ENCODE measurements at places on chromosomes 5 and 9.

DNA sequence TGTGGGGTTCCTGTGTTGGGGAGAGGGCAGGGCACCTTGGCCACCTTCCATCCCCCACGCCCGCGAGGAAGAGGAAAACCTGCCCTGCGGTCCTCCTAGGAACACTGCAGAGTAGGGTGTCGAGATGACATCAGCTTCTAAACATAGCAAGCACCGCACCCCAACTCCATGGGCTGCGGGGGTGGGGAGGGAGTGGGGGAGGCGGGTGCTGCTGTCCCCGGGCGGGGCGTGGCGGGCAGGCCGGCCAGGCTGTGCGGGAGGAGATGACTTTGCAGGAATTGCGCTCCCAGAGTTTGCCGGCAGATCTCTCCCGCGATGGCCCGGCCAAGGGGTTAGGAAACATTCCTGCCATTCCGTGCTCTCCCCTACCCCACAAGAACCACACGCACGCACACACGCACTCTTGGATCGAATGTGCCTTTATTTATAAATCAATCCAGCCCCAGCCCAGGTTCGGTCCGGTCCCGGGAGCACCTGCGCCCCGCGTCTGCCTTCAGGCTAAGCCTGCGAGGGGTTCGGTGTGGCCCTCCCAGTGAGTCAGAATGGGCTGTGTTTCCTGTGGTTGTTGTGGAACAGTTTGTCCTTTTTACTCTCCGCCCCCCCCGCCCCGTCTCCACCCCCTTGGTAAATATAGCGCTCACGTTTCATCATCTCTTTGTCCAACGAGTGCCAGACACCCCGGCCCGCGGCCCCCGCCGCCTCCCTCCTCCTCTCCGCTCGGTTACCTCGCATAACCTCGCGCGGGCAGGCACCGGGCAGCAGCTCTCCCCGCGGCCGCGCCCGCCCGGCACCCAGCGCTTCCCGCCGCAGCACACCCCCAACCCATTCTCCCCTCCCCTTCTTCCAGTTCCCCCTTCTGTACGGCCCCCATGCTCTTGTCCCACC, 5.3 kb upstream of the KLF9 start:
- peak; percentile 86 for DNase-seq

- no peak for DNase-seq
These were observed 304.7 kb downstream of the KIAA0825 start for GRCh38 chr5:94313696-94314095.

DNA sequence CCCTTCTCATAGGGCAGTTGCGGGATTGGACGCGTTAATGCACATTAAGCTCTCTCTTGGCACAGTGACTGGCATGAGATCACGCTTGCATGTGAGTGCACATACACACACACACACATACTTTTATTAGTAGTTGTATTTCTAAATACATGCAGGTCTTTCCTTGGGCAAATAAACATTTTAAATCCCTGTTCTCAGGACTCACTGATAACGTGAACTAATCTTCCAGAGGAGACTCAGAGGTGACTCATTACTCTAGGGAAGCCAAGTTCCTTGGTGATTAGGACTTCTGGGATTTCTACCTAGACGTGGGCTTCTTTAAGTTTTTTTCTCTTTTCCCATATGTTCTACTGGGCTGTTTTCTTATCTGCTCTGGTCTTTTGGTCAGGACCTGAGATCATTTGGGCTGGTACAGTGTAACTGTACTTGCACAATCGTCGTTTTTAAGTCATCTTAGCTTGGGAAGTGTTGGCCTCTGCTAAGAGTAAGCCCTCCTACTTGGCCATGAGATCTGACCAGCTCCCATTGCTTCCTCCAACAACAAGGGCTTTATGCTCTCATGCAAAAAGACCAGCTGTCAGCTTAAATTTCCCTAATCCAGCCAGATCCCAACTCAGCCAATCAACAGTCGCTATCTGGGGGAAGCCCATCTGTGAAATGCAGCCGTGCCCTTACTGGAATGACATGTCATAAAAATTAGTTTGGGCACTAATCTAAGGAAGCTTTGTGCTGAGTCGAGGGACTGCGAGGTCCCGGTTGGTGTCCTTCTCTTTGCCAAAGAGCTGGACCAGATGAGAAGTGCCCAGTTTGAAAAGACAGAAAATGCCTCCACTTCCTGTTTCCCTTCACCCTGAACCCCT, 176.4 kb upstream of the ANKRD55 start:
- no peak for DNase-seq

- DNase-seq, result no peak
These were observed 530.5 kb upstream of the TLE4 start for GRCh38 chr9:79041266-79041665.

GRCh38 chr5:27773166-27773565, 734.8 kb upstream of the CDH9 start:
- no peak for DNase-seq

GRCh38 chr5:130975847-130976246, 189.2 kb downstream of the HINT1 start:
- DNase-seq, result no peak

Data from stimulated activated CD8-positive, alpha-beta memory T cell treated with anti-CD3 and anti-CD28 coated beads, Interleukin-4, amount 100 ng/mL, for 48 hours (primary cell).